ENCODE measurements at places on chromosomes 5 and 9.

- H3K36me3 ChIP-seq, result peaks cover 2% of the 10 kb centered on the region
- DNase-seq, result no peak
- H3K4me1 ChIP-seq, result peaks cover 7% of the 10 kb centered on the region
- no peaks in the 10 kb centered on the region for H3K27me3 ChIP-seq
Observed at GRCh38 chr5:52947851-52948250, 41.3 kb upstream of the ITGA2 start.

DNA sequence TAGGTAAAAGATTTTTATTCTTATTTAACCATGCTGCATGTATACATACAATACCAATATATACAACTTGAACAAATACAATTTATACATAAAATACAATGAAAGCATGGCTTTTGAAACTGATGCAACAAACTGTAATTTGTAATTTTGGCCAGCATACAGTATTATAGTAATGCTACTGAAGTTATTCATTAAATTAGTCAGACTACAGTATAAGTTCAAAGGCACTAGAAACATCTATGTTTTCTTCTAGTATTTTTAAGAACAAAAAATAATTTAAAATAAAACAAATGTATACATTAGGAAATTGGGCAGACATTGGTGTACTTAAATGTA, 18.8 kb downstream of the IL4 start:
- H3K36me3 ChIP-seq, result peaks cover 15% of the 10 kb centered on the region
- peaks cover 28% of the 10 kb centered on the region for H3K4me1 ChIP-seq
- no peak for DNase-seq
- H3K4me3 ChIP-seq, result no peak overlapping the region
- peak overlapping the region; percentile 58 for H3K27ac ChIP-seq
- H3K27me3 ChIP-seq, result no peaks in the 10 kb centered on the region

DNA sequence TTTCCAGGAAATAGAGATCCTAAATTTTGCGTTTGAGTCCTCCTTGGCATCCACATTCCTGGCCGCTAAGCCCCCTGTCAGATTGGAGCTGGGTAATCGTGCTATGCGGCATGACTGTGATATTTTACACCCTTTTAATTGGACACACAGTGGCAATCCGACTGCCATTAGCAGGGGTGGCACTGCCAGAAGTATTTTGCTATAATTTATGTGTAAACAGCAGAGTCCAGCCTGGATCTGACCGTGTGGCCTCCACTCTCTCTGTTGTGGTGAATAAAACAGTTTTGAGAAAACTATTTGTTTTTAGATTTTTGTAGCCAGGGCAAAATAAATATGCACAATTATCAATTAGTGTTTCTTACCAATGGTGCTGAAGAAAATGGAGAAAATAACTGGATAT, 281.0 kb upstream of the IRX2 start:
- DNase-seq, result no peak
- no peak overlapping the region for H3K27ac ChIP-seq
- no peaks in the 10 kb centered on the region for H3K27me3 ChIP-seq
- peaks cover 2% of the 10 kb centered on the region for H3K36me3 ChIP-seq

DNA sequence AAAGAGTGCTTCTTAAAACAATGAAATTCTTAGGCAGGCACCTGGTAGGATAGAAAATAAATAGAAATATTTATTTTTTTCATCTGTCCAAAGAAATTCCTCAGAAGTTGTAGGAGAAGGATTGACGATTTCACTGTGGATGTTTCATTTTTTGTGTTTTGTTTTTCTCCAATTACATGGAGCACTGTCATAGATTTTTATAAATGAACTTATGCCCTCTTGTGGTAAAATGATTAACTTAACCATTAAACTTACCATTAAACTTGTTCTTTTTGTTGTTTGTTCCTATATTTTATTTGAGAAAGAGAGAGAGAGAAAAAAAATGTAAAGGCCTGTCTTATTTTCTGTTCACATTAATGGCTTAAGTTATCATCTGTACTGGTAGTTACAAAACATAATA, 339.2 kb downstream of the PRR16 start:
- no peak for DNase-seq
- no peaks in the 10 kb centered on the region for H3K36me3 ChIP-seq
- H3K4me1 ChIP-seq, result no peaks in the 10 kb centered on the region
- no peak overlapping the region for H3K4me3 ChIP-seq

- peak; percentile 45 for DNase-seq
- H3K27ac ChIP-seq, result no peak overlapping the region
- no peaks in the 10 kb centered on the region for H3K36me3 ChIP-seq
- H3K4me3 ChIP-seq, result no peak overlapping the region
- H3K27me3 ChIP-seq, result no peaks in the 10 kb centered on the region
Observed at GRCh38 chr9:136342181-136343120, 15.1 kb downstream of the GPSM1 start.

DNA sequence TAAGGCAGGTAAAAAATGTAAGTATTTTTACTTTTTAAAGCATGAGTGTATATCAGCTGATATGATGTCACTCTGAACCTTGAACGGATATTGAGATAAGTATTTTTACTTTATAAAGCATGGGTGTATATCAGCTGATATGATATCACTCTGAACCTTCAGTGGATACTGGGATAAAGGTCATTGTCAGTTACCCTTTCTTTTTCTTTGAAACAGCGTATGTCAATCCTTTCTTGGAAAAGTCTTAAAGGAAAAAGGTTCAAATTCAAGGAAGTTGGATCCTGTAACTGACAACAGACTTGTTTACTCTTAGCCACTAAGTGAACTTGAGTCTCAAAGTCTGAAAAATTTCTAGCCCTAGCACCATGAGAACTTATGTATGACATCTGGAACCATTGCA, 61.7 kb upstream of the IFNK start:
- peaks cover 3% of the 10 kb centered on the region for H3K4me1 ChIP-seq
- no peak overlapping the region for H3K4me3 ChIP-seq
- no peak for DNase-seq
- no peak overlapping the region for H3K27ac ChIP-seq
- H3K27me3 ChIP-seq, result no peaks in the 10 kb centered on the region
- H3K36me3 ChIP-seq, result no peaks in the 10 kb centered on the region
